ENCODE measurements at places on chromosomes 1 and 21. TPM values are rescaled to one million over a fixed set of nuclear protein-coding genes. Genes with fewer than 3 reads are reported as not detected.

GRCh38 chr1:160432371-160432786, 32.0 kb downstream of the VANGL2 start:
- DNase-seq, result no peak

Gene THRAP3
- total RNA-seq, result 80.3 TPM

- DNase-seq, result no peak
Observed at GRCh38 chr1:156508205-156508954, 7.8 kb upstream of the MEF2D start.

- no peak for DNase-seq
Observed at GRCh38 chr1:219310181-219310728, 136.6 kb downstream of the LYPLAL1 start.

Gene RHCE
- total RNA-seq, result under 0.01 TPM

DNA sequence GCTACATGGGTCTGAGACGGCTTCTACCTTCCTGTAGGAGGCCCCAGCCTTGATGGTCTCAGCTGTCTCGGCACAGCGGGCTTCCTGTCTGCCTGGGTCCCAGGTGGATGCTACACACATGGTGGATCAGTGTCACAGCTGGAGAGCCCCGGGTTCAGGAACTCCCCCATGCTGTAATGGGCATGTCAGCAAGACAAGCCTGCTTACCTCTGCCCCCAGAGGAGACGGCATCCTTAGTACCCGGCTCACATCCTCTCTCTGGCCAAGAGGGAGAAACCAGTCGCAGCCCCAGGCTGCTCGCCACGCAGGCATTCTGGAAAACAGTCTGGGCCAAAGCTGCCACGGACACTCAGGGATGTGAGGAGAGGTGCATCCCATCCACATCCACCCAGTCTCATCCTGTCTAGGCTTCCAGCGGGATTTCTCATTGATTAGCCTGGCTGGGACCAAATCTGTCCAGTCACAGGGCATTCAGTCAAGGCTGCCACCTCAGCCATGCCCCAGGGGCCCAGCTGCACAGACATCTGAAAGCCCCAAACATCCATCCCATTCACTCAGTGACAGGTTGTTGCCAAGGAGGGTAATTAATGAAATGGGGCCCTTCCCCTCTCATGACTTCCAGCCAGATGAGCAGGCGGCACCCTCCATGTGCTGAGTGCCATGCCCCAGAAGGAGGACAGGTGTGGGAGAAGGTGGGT, 10.5 kb downstream of the SNAP47 start:
- no peak for DNase-seq
